ENCODE measurements at places on chromosomes 5 and 9.

DNA sequence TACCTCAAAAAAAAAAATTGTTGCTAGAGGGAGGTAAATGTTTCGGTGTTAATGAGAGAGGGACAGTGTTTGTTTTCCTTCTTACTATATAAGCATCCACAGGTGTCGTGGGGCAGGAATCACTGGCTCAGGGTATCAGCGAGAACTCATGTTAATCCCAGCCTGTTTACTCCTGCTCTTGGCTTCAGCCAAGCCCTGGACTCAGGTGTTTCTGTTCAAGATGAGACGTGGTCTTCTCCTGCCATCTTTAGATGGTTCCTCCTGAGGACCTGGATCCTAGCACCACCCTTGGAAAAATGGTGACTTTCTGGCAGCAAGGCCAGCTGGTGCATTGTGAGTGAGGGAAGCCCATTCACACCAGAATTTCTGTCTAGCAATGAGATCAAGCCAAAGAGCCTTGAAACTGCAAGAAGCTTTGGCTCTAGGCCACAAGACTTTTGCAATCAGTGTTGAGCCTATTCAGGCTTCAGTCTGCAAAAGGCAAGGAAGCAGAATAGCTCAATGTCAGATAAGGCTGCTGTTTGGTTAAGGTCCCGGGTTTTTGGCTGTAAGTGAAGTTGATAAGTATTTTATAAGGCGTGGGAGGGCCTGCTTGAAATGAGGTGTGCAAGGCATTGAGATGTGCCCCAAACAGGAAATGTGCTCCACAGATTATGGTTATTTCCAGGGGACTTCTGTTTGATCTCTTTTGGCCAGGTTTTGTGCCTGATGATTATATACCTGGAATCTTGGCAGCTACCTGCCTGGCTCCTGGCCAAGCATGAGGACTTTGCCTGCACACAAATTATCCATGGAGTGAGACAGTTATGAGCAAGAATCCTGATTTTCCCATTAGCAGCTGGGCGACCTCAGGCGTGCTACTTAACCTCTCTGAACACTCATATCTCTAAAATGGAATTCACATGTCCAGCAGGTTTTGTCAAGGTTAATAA is 99.8 kb downstream of the TENT4A start:
- DNase-seq, result no peak

GRCh38 chr9:21828853-21829410 is 26.5 kb downstream of the MTAP start:
- DNase-seq, result no peak

DNA sequence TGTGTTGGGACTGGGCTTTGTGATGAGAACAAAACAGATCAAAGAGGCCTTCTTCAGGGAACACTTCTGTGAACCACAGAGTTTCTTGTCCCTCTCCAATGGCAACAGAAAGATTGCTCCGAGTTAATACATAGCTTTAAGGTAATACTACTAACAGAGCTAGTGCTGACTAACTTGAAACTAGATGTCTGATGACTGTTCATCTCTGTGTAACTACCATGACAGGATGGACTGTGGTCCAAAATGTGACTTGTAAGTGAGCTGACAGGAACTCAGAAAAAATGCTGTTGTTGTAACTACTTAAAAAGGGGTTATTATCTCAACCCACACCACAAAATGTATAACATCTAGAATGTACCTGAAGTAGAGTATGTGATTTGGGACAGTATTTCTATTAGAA is 630.2 kb upstream of the DMAC1 start:
- DNase-seq, result no peak

GRCh38 chr5:100861148-100861547 is 41.9 kb downstream of the ST8SIA4 start:
- no peak for DNase-seq

DNA sequence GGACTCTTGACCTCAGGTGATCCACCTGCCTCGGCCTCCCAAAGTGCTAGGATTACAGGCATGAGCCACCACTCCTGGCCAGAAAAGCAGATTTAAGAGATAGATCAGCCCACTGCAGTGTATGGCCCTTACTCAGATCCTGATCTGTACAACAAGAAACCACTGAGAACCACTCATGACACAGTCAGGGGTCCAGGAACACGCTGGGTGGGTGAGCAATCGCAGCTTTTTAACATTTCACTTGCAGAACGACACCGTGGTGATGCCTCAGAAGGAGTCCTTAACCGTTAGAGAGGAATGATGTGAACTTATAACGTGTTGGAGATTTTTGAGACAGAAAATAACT is 45.3 kb upstream of the NSMF start:
- DNase-seq, result no peak
